ENCODE measurements at places on chromosomes 1 and 21.

GRCh38 chr1:187313115-187313514 is 484.4 kb downstream of the PLA2G4A start:
- no peak for DNase-seq

DNA sequence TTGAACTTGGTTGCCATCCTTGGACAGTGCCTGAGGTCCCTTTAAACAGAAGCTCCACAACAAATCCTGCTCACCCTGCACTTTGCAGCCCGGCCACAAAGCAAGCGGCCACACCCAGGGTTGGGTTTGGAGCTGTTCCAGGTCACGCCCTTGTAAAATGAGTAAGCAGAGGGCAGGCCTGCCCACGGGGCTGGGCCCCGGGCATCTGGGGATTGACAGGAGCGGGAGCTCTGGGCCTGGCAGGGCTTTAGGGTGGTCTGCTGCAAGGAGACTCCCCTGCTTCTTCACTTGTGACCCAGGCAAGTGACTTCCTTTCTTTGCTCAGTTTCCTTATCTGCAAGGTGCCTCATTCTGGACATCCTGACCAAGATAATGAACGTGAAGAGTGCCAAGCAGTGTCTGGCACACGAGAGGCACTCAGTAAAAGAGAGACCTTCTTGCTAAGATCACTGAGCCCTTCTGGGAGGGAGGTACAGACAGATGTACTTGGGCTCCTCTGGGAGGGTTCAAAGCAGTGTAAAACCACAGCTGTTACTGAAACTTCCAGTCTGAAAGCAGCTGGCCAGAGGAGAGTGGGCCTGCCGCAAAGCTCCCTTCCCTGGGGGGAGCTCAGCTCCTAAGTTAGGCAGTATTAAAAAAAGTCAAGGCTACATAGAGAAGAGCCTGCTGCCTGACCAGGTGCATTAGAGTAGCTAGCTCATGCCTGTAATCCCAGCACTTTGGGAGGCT is 2.6 kb downstream of the E2F2 start:
- DNase-seq = peak; percentile 54

- no peak for DNase-seq
Observed at GRCh38 chr1:98327220-98327861, 334.2 kb upstream of the SNX7 start.

- DNase-seq = no peak
Observed at GRCh38 chr21:37208056-37208721, 58.9 kb downstream of the VPS26C start.

GRCh38 chr21:31136891-31137290 is 98.6 kb upstream of the KRTAP19-8 start:
- DNase-seq = no peak

DNA sequence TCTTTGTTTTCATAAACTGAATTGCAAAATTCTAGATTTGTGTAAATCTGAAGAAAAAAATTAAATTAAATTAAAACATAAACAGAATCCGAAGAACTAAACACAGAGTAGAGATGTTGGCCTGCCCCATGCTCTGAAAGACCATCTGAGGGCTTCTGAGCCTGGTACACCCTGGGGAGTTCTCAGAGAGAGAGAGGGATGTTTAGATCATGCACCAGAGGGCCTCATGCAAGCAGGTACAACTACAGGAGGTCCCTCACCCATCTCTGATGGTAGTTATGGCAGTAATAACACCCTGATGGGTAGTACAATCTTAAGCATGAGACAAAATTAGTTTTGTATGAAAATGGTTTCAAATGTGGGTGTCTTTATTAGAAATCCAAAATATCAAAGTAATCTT is 127.7 kb downstream of the TGFB2 start:
- no peak for DNase-seq

GRCh38 chr1:77834771-77835334 is 53.6 kb upstream of the NEXN start:
- no peak for DNase-seq
